ENCODE measurements at places on chromosomes 7 and 10.
A peak's percentile ranks its signal among the peaks of the same experiment; 100 is the strongest.

- no peak for DNase-seq
Observed at GRCh38 chr10:129448539-129448938, 18.5 kb upstream of the MGMT start.

- no peak for DNase-seq
Observed at GRCh38 chr7:151310578-151310977, 31.0 kb upstream of the NUB1 start.

- peak; percentile 65 for DNase-seq
Observed at GRCh38 chr10:114239117-114239993, at the start of gene VWA2. TSS of gene VWA2 (plus strand) at chr10:114239254. CDS start at chr10:114248714, 9,460 bp downstream.

- no peak for DNase-seq
Observed at GRCh38 chr7:130486954-130487436, 4.9 kb upstream of the MEST start.

DNA sequence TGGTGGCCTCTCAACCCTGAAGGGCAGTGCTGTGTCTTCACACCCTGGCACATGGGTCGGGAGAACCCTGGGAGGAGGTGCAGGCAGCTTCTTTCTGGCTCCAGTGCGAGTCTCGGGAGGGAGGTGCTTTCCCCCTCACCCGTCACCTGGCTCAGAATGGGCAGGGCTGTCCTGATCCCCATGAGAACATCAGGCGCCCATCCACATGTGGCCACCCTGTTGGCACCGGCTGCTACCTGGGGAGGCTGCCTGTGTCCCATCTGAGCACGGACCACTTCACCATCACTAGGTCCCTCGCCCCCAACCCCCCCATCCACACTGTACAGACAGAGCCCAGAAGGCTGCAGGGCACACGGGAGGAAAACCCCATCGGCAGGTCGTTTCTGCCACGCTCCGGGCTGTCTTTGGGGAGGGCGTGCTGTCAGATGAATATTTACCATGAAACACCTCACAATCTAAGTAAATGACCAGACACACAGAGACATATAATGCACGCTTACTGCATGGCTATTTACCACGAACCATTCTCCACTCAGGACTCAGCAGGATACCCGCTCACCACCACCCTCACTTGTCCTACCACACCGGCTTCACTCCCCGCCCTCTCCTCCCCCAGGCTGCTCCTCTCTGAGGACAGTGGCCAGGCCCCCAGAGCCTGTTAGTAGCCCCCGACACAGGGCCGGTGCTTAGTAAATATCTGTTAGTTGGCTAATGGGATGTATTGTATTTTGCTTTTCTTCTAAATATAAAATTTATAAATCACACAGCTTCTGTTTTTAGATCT, 282.2 kb downstream of the DNAJB6 start:
- DNase-seq = no peak

- peak; percentile 79 for DNase-seq
Observed at GRCh38 chr7:4797858-4798705, 22.7 kb downstream of the AP5Z1 start.

GRCh38 chr7:91557789-91558404, 293.7 kb downstream of the FZD1 start:
- no peak for DNase-seq

DNA sequence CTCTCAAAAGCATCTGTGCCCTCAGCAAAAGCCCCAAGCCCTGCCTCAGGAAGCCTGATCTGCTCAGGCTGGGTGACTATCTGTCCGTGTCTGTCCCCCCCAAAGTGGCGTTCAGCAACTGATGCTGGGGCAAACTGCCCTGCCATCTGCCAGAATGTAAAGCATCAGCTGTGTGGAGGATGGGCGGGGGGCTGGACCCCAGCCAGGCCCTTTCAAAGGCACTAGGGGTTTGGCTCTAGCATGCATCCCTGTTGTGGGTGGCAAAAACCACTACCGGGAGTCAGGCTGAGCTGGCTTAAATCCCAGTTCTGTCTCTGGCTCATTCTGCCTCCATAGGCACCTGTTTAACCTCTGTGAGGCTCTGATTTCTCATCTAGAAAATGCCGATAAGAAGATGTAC, 35.5 kb downstream of the GPRIN2 start:
- DNase-seq = no peak

DNA sequence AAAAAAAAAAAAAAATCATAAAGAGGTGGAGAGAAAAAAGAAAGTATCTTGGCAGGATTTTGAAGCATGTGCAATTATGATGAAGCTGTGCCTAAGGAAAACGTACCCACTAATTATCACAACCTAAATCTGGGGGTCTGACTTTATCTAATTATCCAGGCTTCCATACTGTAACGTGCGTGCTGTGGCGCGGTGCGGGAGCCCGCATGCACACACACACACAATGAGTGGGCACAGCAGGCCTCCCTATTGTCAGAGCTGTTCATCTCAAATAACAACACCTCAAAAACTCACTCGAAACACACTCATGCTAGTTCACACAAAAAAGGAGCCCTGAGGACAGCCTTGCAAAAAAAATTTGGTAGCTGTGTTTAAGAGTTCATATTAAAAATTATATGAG, 31.9 kb downstream of the BEND7 start:
- no peak for DNase-seq

DNA sequence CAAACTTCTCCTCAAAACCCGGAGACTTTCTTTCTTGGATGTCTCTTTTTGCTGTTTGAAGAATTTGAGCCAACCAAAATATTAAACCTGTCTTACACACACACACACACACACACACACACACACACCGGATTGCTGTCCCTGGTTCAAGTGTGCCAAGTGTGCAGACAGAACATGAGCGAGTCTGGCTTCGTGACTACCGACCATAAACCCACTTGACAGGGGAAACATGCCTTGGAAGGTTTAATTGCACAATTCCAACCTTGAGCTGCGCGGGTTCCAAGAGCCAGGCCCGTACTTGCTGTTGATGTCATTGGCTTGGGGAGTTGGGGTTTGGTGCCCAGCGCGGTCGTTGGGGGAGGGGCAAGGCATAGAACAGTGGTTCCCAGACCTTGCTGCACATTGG, 1.7 kb downstream of the EGFR start:
- no peak for DNase-seq

GRCh38 chr7:139698278-139698677, 79.5 kb downstream of the HIPK2 start:
- DNase-seq = no peak

DNA sequence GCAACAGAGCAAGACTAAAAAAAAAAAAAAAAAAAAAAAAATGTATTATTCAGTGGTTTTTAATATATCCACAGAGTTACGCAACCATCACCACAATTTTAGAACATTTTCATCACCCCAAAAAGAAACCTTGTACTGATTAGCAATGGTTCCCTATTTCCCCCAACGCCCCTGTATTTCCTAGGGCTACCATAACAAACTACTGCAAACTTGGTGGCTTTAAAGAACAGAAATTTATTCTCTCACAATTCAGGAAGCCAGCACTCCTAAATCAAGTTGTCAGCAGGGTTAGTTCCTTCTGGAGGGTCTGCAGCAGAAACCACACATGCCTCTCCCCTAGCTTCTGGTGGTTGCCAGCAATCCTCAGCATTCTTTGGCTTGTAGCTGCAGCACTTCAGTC, 5.9 kb upstream of the NUP42 start:
- no peak for DNase-seq

DNA sequence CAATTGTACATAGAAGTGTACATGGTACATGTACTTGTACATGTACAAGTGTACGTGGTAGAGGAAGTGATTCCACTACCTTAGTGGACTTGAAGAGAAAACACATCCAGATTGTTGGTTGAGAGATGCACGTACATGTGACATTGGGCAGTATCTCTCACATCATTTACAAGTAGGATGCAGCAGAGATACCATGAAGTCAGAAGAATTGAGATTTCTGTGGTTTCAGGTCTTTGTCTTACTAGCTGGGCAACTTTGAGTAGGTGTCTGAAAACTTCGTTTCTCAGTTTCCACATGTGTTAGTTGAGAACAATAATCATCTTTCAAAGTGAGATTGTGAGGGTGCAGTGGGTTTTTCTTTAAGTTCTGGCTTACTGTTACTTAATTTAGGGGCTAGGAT, 21.5 kb downstream of the CLDN12 start:
- no peak for DNase-seq

- no peak for DNase-seq
Observed at GRCh38 chr7:94400643-94401427, 6.1 kb downstream of the COL1A2 start.

DNA sequence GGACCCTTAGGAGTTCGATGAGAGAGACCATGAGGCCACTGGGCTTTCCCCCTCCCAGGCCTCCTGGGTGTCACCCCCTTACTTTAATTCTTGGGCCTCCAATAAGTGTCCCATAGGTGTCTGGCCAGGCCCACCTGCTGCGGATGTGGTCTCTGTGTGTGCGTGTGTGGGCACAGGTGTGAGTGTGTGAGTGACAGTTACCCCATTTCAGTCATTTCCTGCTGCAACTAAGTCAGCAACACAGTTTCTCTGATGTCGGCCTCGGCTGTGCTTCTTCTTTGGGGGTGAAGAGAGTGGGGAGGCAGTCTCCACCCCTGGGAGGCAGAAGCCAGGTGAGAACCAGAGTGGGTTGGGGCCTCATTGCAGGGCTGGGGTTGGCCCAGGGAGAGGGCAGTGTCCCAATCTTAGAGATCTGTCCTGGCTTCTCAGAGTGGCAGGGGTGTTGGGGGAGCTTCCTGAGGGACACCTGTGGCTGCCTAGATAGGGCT, 1.5 kb downstream of the PVRIG start:
- DNase-seq = peak; percentile 81

- no peak for DNase-seq
Observed at GRCh38 chr7:45662540-45663166, 88.5 kb downstream of the ADCY1 start.

DNA sequence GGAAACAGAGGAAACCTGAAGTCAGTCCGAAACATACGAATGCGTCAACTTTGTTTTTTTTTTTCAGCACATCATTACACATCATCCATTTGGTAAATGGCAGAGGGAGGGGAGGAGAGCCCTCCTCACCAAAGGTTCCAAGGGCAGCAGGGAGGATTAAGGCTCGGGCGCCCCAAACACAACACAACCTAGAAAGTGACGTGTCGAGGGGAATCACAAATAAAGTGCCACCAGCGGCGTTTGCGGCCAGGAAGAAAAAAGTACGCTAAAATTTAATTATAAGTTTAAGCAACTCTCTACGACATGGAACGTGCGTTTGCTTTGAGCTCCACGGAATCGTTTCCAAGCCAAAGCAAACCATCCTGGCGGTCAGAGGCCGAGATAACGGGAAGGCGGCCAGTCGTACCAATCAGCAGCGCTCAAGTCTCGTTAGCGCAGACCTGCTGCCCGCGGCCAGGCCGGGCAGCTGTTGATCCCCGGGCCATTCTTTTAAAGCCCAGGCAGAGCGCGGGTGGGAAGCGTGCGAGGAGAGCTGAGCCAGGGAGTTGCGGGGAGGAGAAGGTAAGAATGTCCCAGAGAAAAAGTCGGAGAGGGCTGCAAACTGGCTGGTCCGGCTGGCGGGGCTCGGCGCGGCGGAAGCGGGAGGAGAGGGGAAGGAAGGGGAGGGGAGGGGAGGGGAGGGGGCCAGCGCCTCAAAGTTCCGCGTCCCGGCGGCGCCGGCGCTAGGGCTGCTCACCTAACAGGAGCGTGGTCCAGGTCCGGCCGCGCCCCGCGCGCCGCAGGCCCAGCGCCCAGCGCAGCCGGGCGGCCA, 719 bp downstream of the DPY19L1 start:
- peak; percentile 63 for DNase-seq

- no peak for DNase-seq
Observed at GRCh38 chr10:127313996-127314700, 117.8 kb upstream of the INSYN2A start.

- no peak for DNase-seq
Observed at GRCh38 chr7:140005754-140006503, 56.8 kb downstream of the PARP12 start.

GRCh38 chr10:43252166-43252782, 14.6 kb downstream of the RASGEF1A start:
- DNase-seq = no peak

GRCh38 chr7:154906201-154906600, 96.7 kb downstream of the PAXIP1 start:
- DNase-seq = no peak

DNA sequence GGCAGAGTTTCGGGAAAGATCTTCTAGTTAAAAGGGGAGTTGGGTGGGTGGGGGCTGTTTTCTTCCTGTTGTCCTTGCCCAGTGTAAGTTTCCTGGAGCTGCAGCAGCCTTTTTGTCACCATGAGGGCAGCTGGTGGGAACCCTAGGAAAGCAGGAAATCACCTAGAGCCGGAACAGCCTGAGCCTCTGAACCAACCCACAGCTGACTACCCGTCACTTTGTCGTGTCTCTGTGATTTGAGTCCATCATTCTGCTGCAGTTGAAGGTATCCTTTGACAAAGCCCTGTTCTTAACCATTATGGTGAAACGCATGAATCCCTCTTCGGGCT, 1.2 kb upstream of the C10orf143 start:
- peak; percentile 52 for DNase-seq

- DNase-seq = no peak
Observed at GRCh38 chr7:82715344-82715743, 271.8 kb upstream of the CACNA2D1 start.

- no peak for DNase-seq
Observed at GRCh38 chr7:43784030-43784584, 25.6 kb downstream of the BLVRA start.

DNA sequence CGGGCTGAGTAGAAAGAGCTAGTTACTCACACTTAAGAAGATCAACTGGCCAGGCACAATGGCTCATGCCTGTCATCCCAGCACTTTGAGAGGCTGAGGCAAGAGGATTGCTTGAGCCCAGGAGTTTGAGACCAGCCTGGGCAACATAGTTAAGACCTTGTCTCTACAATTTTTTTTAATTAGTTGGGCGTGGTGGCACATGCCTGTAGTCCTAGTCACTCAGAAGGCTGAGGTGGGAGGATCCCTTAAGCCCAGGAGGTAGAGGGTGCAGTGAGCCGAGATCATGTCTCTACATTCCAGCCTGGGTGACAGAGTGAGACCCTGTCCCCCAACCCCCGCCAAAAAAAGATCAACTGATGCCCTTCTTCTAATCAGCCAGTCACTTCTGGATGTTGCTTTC, 74.6 kb upstream of the ATP6V0A4 start:
- no peak for DNase-seq

DNA sequence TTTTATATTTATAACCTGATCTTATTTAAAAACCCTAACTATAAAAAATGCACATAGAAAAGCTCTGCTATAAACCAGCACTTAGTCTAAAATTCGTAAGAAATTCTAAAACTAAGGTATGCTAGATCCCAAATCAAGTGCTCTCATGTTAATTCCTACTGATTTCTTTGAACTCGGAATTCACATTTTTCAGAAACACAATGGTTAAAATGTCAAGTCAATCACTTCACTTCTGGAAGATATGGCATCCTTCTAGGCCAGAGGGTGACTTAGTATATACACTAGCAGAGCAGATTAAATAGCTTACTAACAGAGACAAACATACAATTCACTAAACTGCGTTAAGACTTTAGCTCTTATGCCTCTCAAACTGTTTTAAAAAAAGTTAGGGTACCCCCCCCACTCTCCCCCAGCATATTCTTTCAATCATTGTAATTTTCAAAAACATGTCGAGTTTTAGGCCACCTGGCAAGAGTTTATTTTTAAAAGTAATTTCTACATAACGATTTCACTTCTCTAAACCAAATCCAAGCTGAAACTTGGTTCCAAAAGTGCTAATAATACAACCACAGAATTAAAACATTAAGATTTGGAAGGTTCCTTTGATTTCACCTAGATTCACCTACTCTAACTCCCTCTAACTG, 129.4 kb downstream of the NRBF2 start:
- no peak for DNase-seq

GRCh38 chr10:31896968-31897384, 31.7 kb downstream of the ARHGAP12 start:
- DNase-seq = no peak

- DNase-seq = no peak
Observed at GRCh38 chr10:61901829-61902444, 438 bp downstream of the ARID5B start.
